ENCODE measurements at places on chromosomes 6 and 20.

GRCh38 chr20:4014031-4014474, 1.3 kb downstream of the RNF24 start:
- no peak for DNase-seq

GRCh38 chr20:57037689-57038088, 228.8 kb downstream of the BMP7 start:
- DNase-seq: no peak

DNA sequence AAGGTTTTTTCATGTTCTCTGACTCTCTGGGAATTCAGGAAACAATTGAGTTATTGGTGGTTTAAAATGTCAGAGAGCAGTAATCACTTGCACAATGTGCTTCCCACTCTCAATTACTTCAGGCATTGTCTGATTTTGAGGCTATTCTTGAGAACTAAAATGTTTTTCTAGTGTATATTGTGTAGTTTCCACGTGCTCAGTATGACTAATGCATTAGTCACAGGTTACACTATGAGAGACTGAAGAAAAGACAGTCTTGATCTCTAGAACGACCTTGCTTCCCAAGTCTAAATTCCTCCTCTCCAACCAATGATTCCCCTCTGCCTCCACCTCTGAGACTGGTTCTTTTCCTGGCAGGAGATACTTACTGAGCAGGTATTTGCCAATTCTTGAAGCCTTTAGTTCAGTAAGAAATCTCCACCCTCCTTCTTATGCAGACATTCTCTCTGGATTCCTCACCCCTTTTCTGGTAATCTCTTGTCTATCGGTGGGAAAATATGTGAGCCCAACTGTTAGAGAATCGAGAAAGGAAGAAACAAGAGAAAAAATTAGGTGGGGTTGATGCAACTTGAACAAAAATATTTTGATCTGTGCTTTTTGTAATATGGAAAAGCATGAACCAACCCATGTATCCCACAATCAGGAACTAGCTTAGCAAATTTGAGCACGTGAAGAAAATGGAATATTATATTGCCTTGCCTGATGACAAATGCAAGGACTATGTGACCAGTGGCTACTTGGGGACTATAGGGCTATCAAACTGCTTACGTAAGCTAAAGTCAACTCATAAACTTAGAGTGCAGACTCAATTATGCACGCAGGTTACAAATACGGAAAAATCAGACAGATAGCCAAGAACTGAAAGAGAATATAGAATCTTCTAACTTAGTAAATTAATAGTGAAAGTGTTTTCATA, 61.1 kb upstream of the SLC22A16 start:
- no peak for DNase-seq

DNA sequence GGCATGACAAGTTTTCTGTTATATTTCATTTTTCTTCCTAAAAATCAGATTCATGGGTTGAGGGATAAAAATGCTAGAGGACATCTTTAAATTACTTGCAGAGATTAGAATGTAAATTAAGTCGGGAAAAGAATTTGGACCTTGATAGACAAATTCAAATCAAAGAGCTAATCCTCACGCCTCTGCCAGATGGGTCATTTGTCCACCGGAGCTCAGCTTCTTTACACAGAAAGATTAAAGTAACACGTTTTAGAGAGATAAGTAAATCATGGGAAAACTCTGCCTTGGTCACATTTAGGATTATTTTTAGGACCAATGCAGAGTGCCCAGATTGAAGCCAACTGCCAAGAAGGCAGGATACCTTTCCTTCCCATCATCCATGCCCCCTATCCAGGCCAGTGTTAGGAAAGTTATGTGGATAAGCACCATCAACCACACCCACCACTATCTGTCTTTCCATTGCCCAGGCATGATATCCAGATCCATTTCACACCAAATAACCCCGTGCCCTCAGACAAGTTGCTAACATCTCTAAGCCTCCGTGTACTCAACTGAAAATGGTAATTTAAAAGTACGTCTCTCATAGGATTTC, 397.4 kb upstream of the PLCB4 start:
- DNase-seq: no peak

Measured in stimulated activated CD4-positive, alpha-beta T cell treated with anti-CD3 and anti-CD28 coated beads, Interleukin-1b, Interleukin-23, amount 100 ng/mL, for 1 hour (primary cell).